Activated CD4-positive, alpha-beta T cell treated with anti-CD3 and anti-CD28 coated beads, Interleukin-2, amount 50 U/mL, for 1 hour (primary cell): ENCODE measurements at places on chromosomes 2 and 18.

DNA sequence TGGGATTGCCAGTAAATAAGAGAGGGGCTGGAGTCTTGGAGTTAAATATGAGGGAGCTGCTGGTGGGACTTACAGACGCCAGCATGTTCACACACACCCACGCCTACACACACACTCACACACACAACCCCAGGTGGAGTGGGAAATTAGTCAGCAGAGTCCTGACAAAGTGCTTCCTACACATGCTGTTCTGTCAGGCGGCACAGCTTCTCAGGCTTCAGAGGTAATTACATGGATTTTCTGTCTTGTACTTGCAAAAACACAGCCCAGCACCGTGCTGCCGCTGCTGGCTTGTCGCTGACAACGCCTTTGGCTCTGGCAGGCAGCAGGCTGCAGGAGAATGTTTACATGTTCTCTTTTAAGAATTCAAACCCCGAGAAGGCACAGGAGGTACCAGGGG, 1186.3 kb upstream of the CELF4 start:
- DNase-seq: no peak

DNA sequence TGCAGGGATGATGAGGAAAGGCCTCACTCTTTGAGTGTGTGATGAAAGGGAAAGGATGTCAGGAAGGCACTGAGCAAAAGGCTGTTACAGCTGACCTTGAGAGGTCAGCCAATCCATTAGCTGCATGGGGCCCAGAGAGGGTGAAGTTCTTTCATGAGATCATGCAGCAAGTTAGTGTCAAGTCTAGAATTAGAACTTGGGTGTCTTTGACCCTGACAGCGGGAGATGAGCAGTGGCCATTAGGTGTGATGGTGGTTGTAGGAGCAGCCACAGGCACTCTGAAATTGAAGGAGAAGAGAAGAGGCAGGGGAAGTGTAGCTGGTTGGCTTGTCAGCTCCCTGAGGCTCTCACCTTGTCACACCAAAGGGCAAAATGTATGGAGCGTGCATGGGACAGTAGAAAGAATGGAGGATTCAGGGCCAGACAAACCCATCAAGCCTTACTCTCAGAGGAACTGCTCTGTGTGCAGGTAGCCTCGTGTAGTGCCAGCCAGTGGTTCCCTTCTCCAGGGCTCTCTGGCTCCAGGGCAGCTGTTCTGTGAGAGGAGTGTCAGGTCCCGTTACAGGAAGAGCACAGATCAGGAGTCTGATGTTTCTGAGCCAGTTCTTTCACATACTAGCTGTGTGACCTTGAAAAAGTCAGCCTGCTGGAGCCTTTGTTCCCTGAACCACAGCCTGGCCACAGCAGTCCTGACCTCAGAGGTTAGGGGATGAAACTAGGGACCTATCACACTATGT, 35.9 kb downstream of the MAP4K4 start:
- DNase-seq: no peak

- DNase-seq: no peak
These were observed 44.8 kb downstream of the ASAP2 start for GRCh38 chr2:9251154-9252001.

- DNase-seq: peak; percentile 10
These were observed 2.8 kb downstream of the IRS1 start for GRCh38 chr2:226796840-226797288.

DNA sequence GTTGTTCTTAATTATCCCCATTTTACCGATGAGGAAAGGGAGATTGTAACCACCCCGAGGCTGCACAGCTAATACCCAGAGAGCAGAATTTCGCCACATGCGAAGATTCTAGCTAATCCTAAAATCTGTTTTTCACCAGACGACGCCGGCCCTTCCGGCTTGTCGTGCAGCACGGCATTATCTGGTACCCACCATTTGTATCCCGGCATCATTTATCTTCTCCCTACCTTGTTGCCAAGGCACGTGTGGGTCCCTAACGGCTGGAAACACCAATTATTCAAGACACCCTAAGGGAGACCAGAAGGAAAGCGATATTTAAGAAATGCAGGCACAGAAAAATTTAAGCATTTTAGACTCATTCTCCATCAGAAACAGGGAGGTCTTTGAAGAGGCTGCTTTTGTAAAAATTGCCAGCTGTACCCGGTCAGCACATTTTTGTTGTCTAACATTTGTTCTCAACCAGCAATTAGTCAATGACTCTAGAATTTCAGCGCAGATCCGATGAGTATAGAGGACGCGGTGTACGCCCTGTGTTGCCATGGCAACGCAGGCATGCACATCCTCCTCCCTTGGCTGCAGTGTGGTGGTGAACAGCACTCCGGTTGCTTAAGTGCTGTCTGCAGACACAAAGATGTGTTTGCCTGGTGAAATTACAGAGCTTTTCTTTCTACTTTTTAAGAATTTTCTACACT, 111.6 kb downstream of the AGAP1 start:
- no peak for DNase-seq

DNA sequence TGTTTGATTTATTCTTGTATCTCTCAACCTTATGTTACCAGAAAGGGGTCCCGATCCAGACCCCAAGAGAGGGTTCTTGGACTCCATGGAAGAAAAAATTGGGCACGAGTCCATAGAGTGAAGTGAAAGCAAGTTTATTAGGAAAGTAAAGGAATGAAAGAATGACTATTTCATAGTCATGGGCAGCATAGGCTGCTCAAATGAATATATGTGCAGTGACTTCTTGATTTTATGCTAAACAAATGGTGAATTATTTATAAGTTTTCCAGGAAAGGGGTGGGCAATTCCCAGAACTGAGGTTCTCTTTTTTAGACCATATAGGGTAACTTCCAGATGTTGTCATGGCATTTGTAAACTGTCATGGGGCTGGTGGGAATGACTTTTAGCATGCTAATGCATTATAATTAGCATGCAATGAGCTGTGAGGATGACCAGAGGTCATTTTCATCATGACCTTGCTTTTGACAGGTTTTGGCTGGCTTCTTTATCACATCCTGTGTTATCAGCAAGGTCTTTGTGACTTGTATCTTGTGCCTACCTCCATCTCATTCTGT, 832.4 kb upstream of the CDH2 start:
- DNase-seq: no peak

GRCh38 chr18:74796841-74797576, 199.3 kb downstream of the ZNF407 start:
- DNase-seq: no peak

DNA sequence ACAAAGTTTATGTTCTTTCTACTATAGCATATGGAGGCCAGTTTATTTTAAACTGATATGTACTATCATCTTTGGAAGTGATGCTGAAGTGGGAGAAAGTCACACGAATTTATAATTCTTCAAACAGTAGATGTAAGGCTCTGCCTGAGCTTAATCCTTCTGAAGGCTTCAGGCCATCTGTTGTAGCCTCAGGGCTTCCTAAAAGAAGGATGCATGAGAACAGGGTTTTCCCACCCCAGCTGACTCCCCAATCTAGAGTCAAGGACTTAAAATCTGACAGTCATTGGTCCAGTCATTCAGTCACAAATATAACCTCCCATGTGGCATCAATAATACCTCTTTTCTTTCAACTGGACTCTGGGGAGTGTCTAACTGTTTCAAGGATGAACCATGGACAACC, 330.5 kb downstream of the KCNS3 start:
- DNase-seq: no peak

- no peak for DNase-seq
These were observed 45.3 kb upstream of the PSME4 start for GRCh38 chr2:54015798-54016699.

- no peak for DNase-seq
These were observed 68.7 kb upstream of the FN1 start for GRCh38 chr2:215504547-215504946.

DNA sequence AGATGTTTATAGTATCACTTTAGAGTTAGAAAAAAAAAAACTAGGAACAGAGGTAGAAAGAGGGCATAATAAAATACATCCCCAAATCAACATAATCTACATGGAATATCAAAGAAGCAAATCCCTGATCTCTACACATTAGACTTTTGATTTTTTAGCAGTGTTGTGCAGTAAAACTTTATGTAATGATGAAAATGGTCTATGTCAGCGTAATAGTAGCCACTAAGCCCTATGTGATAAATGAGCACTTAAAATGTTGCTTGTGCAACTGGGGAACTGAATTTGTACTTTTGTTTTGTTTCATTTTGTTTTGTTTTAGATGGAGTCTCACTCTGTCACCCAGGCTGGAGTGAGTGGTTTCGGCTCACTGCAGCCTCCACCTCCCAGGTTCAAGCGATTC, 36.3 kb downstream of the LNPK start:
- no peak for DNase-seq

- no peak for DNase-seq
These were observed 28.6 kb downstream of the MDH1 start for GRCh38 chr2:63617366-63617765.

- DNase-seq: no peak
These were observed 199.8 kb downstream of the MYT1L start for GRCh38 chr2:2131075-2131789.

DNA sequence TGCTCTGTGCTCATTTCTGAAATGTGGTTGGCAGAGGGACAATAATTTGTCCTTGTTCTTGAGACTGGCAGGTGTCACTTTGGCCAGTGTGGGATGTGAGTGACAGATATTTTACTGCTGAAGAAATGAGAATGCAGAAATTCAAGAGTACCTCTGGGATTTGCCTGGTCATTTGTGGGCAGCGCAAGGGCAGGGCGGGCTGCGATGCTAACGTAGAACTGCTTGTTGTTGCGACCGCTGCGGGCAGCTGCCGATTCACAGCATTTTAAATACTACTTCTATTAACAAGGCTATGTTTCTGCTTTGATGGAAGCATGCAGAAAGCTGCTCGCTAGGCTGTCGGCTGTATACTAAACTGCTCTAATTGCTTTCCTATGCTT, 268.6 kb downstream of the FIGN start:
- no peak for DNase-seq

DNA sequence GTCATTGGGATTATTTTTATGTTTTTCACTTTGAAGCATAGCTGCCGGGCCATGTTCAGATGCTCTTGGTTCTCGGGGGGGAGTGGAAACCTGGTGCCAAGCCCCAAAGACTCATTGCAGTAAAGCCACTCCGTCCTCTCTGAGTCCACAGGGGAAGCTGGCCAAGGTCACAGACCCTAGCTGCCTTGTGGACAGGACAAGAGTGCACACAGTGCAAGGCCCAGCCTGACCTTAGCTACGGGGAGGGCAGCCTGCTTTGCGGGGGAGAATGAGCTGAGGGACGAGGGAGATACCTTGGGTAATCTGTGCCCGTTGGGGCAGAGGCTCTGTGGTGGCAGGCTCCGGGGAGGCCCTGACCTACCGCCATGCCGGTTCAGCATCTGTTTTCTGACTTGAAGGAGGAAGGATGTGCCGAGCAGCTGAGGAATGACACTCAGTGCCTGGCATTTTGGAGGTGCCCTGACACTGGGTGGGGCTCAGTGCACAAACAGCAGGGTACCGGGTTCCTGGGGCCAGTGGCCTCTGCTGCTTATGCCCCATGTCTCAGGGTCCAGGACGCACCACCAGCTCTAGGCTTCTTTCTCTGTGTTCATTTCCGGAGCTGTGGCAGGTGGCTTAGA, 87.2 kb downstream of the STPG4 start:
- DNase-seq: no peak

- DNase-seq: no peak
These were observed 78.7 kb upstream of the PNPT1 start for GRCh38 chr2:55772109-55772980.

GRCh38 chr2:100211521-100211920, 69.1 kb upstream of the AFF3 start:
- DNase-seq: no peak

DNA sequence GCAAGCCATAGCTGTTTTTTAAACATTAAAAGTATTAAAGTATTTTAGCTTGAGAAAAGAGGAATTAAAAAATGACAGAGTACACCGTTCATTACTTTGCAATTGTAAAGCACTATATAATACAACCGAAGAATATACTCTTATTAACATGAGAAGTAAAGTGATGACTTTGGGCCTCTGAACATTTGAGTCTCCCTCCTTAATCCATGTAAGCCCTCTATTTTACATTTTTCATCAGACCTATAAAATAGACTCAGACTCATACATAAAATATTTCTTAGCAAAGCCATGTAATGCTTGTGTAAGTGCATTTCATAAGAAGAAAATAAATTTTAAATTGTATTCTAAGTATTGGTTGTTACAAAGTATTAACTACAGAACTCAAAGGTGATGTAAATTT, 198.6 kb downstream of the LRP1B start:
- DNase-seq: no peak

DNA sequence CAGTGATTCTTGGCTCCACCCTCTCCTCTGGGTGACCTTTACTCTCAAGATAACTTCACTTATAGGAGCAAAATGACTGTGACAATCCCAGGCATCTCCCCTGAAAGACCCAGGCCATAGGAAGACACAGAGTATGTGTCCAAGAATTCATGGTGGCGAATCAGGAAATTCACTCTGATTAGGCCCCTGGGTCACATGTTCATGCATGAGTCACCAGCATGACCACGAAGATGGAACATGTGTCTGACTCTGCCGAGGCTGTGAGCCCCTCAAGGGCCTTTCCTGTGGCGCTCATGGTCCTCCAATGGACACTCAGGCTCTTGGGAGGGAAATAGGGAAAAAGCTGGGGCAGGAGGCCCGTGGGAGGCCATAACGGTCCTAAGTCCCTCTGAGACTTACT, 74.0 kb upstream of the TEX51 start:
- no peak for DNase-seq

GRCh38 chr2:150643114-150643725, 155.8 kb upstream of the RND3 start:
- no peak for DNase-seq

DNA sequence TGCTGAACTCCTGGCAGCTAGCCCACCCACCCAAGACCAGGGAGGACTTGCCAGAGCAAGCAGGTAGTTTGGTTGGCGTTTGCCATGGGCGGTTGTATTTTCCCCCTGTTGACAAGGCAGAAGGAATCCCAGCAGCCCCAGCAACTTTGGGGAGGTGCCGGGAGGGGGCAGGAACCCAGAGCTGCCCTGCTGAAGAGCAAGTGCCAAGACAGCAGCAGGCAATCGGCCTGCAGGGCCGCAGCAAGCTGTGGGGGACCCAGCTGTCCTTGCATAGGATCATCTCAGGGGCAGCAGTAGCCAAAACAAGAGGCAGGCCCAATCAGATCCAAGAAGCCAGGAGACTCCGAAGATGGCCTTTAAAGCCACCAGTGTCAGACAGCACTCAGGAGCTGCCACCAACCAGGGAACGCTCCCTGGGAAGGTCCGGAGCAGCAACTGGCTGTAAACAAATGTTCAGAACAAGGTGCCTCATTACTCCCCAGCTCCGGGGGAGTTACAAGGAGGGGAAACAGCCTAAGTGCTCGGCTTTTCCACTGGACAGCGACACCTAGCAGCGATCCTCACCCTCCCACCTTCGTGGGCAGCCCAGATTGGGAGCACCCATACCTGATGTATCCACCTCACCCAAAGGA, 2.1 kb downstream of the ST8SIA5 start:
- no peak for DNase-seq
